ENCODE measurements at places on chromosomes 6 and 20.
A peak's percentile ranks its signal among the peaks of the same experiment; 100 is the strongest.

GRCh38 chr6:15366003-15366535 lies 120.2 kb downstream of the JARID2 start:
- DNase-seq, result no peak

- DNase-seq, result no peak
Measured at GRCh38 chr6:29994826-29995225, 52.5 kb downstream of the HLA-A start.

DNA sequence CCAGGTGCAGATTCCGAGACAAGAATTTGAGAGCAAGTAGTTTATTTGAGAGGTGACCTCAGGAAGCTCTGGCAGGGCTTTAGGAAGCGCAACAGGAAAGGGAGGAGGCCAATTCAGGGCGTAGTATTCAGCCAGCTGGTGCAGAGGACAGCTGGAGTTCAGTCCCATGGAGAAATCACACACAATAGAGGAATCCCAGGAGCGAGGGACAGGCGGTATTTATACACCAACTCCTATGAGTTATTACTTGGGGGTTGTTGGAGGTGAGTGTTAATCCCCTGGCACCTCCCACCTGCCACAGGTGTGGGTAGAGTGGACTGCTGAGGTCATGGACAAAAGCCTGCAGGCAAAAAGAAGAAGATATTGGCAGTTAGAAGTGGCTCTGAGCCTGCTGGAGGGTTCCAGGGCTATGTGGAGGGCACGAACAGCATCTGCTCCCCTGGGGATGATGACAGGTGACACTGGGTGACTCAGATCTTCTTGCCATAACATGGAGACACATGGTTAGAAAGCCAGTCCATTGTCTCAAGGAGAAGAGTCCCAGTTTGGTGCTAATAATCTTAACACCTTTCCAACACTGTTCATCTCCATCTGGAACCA lies 13.9 kb upstream of the SULF2 start:
- DNase-seq, result no peak

- DNase-seq, result peak; percentile 63
Measured at GRCh38 chr20:23095499-23095898, 9.4 kb upstream of the CD93 start.

- no peak for DNase-seq
Measured at GRCh38 chr6:118523216-118523615, 24.9 kb upstream of the PLN start.

GRCh38 chr6:31897612-31898382 lies at the start of gene EHMT2:
Gene EHMT2 (minus strand): TSS chr6:31897698. CDS start chr6:31897677, 21 bp downstream.
- DNase-seq, result peak; percentile 89

DNA sequence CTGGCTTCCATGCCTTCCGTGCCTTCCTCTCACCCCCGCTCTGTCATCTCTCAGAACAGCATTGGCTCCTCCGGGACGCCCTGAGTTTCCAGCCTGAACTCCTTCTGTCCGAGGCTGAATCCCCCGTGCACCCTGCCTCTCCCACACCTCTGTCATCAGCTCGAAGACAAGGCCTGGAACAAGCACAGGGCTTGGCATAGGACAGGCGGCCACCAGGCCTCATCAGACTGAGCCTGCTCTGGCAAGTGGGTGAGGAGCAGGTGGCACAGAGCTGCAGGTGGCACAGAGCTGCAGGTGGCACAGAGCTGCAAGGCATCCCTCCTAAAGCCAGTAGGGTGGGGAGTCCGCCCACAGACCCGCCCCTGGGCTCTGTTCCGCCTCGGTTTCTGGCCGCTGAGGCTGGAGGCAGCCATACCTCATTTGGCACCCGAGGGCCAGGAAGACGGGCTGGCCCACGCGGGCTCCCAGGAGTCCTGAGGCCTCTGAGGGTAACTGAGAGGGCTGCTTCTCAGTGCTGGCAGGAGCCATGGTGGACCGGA lies 60.2 kb downstream of the EZR start:
- DNase-seq, result no peak

- DNase-seq, result no peak
Measured at GRCh38 chr6:101630941-101631340, 237.4 kb downstream of the GRIK2 start.

- DNase-seq, result no peak
Measured at GRCh38 chr6:48840896-48841295, 622.2 kb downstream of the MMUT start.
